Stimulated activated CD8-positive, alpha-beta memory T cell treated with anti-CD3 and anti-CD28 coated beads, Interleukin-15, amount 100 ng/mL, for 48 hours (primary cell): ENCODE measurements at places on chromosomes 1 and 21.

- DNase-seq = no peak
Observed at GRCh38 chr1:89604414-89604735, 28.5 kb upstream of the LRRC8C start.

- DNase-seq = no peak
Observed at GRCh38 chr1:79792219-79792930, 785.8 kb upstream of the ADGRL4 start.

GRCh38 chr21:45416620-45417019, 11.7 kb downstream of the COL18A1 start:
- DNase-seq = no peak

DNA sequence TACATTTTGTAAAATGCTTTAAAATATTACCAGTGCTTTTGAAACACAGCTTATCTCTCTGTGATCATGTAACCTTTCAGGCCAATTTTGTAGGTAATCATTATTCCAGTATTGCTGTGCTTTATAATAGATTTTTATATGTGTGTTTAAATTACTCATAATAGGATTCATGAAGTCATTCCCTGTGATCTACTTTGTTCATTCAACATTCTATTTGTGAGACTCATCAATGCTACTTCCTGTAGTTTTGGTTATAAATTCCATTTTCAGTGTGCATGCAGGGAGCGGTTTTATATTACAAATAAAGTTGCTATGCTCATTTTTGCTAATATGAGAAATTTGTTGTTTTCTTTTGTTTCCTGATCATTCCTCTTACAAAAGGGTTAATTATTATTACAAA, 4.1 kb upstream of the OR2M5 start:
- no peak for DNase-seq

DNA sequence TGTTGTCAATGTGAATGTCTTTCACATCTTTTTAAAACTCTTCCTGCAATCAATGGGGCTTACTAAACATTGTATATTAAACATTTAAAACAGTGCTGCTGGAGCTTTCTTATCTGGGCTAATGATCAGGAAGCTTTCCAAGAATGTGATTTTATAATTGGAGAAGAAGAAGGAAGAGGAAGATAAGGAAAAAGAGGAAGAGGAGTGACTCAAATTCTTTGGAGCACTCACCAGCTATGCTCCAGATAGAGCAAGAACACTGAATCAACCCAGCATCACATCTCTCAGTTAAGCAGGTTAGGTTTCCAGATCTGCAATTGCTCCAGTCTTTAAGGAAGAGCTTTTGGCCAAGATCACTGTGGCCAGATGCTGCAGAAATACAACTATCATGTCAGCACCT, 1.4 kb upstream of the SPRR2E start:
- no peak for DNase-seq

- DNase-seq = peak; percentile 51
Observed at GRCh38 chr1:1250786-1251284, 4.3 kb upstream of the C1QTNF12 start.

- no peak for DNase-seq
Observed at GRCh38 chr1:25526753-25527152, 16.7 kb upstream of the LDLRAP1 start.

DNA sequence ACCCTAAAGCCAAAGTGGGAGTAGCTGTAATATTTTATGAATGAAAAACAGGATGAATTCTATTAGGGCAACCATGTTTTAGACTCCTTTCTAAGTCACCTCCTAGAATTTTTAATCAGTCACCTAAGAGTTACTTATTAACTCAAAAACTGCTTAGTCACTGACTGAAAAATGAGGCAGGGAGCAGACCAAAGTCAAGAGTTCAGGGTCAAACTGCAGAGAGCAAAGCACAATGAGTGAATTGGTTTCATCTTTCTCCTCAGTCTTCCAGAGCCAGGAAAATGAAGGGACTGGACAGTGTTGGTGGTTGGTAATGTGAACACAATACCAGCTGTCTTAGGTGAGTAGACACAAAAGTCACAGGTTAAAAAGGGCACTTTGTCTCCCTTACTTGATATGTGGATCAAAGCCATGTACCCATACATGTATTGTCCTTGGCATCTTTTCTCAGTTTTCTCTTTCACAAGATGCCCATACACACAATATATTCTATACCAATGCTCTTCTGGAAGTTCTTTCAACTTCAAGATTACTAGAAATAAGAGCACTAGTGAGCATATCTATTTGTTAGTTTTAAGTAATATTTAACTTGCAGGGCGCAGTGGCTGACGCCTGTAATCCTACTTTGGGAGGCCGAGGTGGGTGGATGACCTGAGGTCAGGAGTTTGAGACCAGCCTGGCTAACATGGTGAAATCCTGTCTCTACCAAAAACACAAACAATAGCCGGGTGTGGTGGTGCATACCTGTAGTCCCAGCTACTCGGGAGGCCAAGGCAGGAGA, 42.2 kb downstream of the ATP1B1 start:
- DNase-seq = no peak

DNA sequence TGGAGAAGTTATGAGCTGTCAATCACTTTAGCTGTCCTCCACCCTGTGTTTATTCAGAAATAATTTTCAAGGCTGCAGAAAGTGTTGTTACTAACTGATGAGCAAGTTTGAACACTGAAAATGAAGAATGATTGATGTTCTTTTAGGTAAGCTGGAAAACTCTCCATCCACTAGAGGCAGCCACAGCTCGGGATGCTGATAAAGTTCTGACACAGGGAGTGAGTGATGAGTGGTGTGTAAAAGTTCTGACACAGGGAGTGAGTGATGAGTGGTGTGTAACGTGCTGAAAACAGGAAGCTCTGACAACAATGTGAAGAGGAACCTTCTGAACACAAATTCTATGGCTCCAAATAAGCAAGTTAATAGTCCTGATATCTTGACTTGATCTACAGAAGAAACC, 197.5 kb upstream of the PTBP2 start:
- no peak for DNase-seq

- no peak for DNase-seq
Observed at GRCh38 chr1:30786264-30786991, 28.9 kb upstream of the LAPTM5 start.

- DNase-seq = no peak
Observed at GRCh38 chr1:27430903-27431600, 38.6 kb downstream of the GPR3 start.

- no peak for DNase-seq
Observed at GRCh38 chr1:50181027-50181663, 72.4 kb downstream of the ELAVL4 start.

DNA sequence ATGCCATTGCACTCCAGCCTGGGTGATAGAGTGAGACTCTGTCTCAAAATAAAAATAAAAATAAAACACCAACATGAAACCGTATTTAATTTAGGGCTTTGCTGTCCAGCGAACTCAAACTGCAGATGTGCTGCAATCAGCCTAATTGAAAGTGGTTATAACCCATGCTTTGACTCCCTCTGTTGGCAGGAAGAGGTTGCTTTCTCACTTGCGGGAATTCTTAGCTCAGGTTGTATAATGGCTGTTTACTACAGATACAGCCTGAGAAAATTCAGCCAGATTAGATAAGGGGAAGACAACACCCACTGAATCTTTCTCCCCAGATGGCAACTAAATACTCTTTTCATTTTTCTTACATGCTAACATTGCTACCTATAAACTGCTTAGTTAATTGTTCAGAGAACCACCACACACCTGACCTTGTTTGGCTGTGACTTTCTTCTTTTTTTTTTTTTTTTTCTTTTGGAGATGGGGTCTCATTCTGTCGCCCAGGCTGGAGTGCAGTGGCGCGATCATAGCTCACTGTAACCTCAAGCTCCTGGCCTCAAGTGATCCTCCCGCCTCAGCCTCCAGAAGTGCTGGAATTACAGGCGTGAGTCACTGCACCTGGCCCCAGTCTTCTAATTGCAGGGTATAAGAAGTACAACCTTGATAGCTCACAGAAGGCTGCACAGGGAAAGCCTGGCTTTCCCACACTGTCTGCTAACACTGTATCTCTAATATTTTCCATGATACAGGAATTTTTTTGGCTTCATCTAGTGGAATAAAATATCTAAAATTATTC, 34.6 kb downstream of the DNTTIP2 start:
- DNase-seq = no peak

DNA sequence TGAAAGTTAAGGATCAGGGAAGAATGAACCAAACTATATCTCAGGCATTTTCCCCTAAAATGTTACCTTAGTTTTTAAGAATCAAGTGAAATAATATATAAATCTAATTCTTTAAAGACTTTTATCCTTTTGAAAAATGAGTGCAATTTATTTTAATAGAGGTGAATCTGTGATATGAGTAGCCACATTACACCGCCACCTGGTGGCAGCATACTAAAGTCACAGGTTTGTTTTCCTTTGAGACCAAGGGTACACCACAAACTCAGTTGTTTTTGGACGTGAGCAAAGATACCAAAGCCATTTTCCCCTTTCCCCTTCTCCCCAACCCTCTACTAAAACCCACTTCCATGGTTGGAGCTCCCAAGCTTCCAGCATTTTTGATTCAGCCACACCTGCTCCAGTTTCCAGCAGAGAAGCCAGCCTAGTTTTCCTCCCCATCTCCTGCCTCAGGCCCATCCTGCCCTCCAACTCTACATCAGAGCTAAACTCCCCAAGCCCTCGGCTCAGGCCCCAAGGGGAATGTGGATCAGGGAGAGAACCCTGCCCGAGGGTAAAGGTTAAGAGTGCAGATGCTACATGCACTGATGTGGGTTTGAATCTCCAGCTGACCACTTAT, 22.9 kb upstream of the LDLRAP1 start:
- DNase-seq = peak; percentile 30

DNA sequence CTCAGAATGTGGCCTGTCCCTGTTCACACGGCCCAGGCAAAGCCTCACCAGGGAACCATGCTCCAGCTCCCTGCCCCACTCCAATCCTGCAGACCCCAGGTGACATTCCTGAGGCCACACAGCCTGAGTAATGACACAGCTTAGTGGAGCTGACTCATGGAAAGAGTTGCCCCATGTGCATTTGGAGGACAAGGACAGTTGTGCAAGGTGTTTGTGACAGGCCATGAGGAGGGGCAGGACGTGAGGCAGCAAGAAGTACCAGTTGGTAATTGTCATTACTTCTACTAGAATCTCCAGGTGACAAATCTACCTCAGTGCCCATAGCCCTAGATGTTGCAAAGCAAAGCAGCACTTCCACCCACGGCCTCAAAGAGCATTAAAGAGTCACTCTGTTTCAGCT, 15.2 kb downstream of the PRR9 start:
- no peak for DNase-seq

DNA sequence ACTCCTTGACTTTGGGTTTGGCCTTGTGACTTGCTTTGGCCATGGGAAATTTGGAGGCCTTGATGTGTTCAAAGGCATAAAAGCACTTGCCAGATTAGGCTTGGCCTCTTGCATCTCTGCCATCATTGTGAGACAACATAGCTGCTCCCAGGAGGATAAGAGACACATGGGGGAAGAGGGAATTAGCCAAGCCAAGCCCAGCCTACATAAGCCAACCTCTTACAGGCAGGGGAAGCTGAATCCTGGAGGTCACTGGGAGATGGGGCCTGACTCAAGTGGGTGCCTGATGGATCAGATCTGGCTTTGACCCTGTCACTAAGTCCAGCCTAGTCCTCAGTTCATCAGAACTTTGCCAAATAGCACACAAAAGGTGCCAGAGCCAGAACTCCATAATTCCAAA, 37.6 kb upstream of the HMGB4 start:
- no peak for DNase-seq

DNA sequence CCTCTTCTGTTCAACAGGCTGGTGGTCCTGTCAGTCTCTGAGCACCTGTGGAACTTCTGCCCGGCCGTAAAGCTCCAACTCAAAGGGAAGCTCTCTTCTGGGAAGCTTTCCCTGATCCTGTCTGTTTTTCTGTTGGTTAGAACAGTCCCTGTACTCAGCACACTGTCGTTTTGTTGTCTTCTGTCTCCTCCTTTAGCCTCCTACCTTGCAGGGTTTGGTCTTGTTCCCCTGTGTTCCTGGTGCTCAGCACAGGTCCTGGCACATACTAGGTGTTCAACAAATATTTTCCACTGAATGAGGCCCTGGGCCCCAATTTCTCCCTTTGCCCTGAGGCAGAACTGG, 328 bp upstream of the KDF1 start:
- DNase-seq = no peak

DNA sequence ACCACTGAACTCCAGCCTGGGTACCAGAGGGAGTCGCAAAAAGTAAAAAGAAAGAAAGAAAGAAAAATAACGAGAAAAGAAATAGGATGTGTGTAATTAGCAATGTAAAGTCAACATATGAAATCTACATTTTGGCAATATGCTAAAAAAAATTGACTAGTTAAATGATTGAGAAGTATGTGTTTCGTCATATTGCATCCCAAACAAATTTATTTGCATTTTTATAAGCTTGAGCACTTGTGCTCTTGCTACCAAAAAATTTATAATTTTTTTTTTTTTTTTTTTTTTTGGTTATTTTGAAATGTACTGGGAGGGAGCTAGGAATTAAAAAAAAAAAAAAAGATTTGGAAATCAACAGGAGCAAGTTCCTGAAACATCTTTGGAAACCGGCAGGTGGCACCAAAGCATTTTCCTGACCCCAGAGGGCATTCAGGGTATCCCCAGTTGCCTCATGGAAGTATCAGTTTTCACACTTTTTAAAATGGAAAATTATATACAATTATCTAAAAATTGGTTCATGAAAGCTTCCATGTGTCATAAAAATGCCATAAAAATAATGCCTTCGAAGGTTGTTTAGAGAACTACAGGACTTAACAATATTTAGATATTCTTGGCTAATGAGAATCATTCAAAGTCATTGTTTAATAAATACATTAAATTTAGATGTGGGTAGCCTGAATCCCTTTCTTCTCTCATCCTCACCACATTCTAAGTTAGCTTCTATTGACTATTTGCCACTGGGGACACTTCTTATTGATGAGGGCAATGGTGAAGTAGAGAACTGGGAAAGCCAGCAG, 4.8 kb upstream of the HEATR1 start:
- DNase-seq = no peak

DNA sequence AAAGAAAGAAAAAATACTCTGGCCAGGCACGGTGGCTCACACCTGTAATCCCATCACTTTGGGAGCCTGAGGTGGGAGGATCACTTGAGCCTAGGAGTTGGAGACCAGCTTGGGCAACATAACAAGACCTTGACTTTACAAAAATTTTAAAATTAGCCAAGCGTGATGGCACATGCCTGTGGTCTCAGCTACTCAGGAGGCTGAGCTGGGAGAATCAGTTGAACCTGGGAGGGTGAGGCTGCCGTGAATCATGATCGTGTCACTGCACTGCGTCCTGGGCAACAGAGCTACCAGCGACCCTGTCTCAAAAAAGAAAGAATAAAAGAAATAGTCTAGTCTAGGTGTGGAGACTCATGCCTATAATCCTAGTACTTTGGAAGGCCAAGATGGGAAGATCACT, 22.3 kb downstream of the RRP1B start:
- DNase-seq = no peak

GRCh38 chr1:245270063-245270462, 115.3 kb downstream of the KIF26B start:
- no peak for DNase-seq

DNA sequence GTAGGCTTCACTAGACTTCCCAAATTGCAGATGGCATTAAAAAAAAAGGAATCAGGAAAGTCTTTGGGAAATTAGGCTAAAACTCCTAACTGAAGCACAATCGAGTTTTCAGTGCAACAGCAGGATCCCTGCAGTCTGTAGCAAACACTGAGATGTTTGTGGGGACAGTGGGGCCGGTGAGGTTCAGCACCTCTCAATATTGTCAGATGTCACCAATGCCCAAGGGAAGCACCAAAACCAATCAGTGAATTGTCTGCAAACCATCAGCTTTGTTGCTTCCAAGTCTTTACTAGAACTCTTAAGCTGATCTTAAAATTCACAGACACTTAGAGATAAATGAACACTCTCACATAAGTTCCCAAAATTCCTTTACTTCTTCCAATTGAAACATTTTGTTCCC, 2.6 kb downstream of the ERG start:
- DNase-seq = no peak
